CD4-positive, alpha-beta T cell treated with Interleukin-2 at 100 ng/mL for 4 hours (primary cell): ENCODE measurements at places on chromosomes 1 and 21.

DNA sequence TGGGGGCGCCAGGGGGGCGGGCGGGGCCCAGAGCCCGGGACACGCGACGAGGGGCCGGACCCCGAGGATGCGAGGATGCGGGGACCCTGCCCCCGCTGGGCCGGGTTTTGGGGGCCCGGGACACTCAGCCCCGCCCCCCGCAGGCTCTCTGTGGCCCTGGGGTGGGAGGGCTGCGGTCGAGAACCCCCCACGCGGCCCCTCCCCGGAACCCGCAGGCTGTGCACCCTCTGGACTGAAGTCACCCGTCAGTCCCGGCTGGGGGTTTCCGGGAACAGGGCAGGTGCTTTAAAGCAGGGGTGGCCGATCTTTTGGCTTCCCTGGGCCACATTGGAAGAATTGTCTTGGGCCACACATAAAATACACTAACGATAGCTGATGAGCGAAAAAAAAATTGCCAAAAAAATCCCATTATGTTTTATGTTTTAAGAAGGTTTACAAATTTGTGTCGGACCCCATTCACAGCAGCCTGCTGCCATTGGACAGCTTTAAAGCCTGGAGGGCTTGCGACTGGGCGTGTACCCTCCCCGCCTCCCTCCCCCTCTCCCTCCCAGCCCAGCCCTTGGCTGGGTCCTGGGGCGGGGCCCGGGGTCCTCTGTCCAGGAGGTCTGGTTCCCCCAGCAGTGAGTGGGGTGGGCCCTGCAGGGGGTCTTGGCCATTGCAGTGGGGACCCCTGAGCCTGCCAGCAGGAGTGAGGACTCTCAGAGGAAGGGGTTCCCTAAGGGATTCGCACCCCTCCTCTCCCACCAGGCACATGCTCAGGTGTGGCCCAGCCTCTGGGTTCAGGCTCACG is 21.6 kb upstream of the C1orf159 start:
- peak; percentile 74 for DNase-seq

DNA sequence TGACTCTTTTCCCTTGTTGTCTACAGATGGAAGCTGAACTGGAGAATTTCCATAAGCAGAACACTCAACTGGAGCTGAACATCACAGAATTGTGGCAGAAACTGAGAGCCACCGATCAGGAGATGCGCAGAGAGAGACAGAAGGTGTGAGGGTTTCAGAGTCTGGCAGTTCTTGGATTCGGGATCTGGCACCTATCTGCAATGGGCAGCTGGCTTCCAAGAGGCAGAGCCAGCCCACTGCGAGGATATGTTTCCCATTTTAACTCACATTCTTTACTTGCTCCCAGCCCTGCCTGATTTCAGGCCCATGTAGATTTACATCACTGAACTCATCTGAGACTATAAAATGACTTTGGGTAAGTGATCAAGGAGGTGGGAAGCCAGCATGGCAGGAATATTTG is 37.3 kb upstream of the TMEM125 start:
- no peak for DNase-seq

DNA sequence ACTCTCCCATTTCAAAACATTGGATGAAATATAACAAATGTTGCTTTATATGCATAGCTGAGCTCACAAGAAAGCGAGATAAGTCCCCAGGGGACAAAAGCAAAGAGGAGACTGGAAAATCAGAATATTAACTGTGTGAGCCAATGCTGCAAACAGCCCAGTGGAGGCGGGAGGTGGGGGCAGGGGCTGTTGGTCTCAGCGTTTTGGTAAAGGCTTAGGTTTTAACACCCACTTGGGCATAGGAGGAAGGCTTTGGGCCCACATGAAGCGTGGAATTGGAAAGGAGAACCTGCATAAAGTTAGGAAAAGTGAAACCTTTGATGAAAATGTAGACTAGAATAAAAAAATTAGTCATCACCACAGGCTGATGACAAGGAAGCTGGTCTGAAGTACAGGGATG is 30.2 kb upstream of the SMIM12 start:
- no peak for DNase-seq

GRCh38 chr21:46605767-46606426 is 1.0 kb upstream of the S100B start:
- DNase-seq: peak; percentile 60

DNA sequence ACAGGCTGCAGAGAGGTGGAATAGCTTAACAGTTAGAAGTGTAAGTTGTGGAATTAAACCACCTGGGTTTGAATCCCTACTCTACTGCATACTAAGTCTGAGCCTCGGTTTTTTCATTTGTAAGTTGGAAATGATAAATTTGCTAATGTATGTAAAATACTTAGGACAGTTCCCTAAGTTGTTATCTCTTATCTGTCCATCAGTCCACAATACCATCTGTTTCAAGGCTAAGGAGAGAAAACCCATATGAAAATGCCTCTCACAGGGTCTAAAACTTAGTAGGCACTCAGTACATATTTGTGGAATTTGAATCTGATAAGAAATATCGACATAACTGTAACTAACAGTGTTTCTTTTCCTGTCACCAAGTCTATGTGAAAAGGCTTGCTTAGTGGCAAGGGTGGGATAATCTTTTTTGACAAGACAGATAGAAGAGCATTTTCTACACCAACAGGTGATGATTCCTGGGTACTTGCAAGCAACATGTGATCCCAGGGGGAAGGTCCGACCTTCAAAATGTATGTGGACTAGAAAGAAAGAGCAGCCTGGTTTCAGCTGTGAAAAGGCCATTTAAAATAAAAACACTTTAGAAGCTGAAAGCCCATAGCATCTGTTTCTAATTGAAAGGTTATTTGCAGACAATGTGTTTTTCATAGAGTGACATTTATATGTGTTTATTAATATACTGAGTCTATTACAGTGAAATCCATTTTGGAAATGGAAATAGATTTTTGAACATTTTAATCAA is 202.9 kb downstream of the HHAT start:
- DNase-seq: no peak

DNA sequence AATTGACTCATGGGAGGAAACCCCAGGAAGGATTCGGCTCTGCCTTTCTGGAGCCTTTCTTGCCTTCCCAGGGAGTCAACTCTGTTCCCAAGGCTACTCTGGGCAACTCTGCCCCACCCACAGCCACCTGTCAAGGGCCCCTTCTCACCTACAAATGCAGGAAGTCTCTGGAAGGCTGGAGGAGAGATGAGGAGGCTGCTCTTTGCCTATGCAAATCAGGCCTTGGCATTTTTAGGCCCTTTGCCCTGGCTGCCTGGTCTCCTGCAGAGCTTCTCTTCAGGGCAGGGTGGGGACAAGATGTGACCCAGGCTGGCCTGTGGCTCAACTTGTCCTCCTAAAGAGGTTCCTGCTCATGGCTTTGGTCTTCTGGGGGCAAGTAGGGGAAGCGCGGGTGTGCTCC is 5.4 kb downstream of the SLC6A9 start:
- DNase-seq: no peak

DNA sequence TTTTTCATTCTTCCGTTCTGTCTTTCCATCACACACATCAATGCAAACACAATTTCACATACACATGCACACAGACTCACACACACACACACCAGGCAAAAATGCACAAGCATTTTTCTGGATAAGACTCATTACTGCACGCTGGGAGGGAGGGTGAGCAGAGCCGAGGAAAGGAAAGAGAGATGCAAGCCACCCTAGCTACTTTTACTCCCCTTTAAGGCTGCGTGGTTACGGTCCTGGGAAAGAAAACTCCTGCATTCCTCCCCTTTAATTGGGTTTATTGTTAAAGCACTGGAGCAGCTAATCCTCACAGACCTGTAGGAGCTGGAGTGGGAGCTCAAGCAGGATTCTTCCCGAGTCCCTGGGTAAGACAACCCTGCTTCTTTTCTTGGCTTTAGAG is at the start of gene CAMK1G:
Gene CAMK1G, plus strand, starts transcription at position 307 of the 400 bp plus-strand sequence. CDS start 11,270 bp downstream, outside the sequence.
- DNase-seq: no peak
